HuH-7.5 (cell line): ENCODE measurements at places on chromosomes 16 and 17.

DNA sequence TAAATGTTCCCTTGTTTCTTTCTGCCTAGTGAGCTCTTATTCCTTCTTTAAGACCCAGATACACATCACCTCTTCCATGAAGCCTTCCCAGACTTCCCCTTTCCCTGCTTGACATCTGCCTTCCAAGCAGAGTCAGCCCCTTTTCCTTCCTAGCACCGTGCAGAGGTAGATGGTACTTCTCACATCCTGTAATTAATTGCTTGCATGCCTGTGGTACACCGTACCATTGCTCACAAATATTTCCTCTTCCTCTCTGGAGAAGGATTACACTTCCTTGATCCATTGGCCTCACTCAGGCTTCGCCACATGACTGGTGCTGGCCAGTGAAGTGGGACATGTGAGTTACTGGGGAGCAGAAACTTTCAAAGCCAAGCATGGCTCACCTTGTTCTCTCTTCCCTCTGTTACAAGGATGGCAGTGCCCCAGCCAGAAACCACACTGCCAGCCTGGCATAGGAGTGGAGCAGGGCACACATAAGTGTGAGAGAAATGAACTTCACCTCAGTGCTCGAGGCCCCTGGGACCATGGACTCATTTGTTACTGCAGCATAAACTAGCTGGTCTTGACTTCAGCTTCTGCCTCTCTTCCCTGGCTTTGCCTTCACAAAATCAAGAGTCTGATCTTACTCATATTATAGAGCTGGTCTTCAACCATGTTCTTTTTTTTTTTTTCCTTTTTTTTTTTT lies 44.0 kb downstream of the SOST start:
- no peak for DNase-seq

GRCh38 chr17:5587438-5588032 lies 3.2 kb upstream of the NLRP1 start:
- DNase-seq = peak; percentile 41

GRCh38 chr16:48287239-48287638 lies 39.9 kb upstream of the ABCC11 start:
- no peak for DNase-seq

DNA sequence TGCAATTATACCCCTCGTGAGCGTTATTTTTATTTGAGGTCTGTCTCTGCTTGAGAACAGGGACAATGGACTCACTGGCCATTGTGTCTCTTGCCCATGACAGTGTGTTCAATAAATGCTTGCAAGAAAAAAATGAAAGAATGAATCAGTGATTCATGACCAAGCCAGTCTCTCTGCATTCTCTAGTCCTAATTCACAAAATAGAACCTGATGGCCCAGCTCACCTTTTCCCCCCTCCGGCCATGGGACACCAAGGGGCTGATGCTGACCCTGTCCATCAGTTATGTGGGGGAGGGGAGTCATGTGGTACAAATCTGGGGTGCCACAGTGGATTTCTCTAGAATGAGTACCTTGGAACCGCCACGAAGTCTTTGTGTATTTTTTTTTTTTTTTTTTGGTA lies 38.2 kb downstream of the CCDC42 start:
- DNase-seq = no peak

DNA sequence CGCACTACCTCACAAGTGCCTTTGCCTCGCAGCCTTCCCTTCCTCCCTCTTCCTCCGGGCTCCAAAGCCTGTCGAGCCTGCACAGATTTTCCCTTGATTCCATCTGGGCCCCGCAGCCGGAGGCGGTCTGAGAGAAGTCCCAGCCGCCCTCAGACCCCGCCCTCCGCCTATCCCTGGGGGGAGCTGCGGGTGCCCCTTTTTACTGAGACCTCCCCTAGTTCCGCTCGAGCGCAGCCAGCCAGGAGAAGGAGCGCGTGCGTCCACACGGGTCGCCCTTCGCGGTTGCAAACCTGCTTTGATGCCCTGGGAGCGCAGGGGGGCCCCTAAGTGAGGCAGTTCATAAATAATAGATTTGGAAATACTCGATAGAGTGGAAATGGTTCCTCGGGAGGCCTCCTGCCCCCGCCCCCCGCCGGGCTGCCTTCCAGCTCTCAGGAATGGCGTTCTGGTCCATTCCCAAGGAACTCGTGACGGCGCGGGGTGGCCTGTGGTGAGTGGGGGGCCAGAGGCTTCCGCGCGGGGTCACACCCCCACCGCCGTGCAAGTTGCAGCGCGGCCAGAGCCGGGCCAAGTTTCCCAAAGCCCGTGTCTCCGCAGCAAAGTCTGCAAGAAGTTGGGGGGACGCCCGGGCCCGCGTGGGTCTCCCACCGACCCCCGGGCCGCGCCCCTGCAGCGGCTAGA lies 610 bp downstream of the C16orf74 start:
- DNase-seq = peak; percentile 58

GRCh38 chr17:78374189-78374588 lies 4.3 kb upstream of the PGS1 start:
- no peak for DNase-seq

DNA sequence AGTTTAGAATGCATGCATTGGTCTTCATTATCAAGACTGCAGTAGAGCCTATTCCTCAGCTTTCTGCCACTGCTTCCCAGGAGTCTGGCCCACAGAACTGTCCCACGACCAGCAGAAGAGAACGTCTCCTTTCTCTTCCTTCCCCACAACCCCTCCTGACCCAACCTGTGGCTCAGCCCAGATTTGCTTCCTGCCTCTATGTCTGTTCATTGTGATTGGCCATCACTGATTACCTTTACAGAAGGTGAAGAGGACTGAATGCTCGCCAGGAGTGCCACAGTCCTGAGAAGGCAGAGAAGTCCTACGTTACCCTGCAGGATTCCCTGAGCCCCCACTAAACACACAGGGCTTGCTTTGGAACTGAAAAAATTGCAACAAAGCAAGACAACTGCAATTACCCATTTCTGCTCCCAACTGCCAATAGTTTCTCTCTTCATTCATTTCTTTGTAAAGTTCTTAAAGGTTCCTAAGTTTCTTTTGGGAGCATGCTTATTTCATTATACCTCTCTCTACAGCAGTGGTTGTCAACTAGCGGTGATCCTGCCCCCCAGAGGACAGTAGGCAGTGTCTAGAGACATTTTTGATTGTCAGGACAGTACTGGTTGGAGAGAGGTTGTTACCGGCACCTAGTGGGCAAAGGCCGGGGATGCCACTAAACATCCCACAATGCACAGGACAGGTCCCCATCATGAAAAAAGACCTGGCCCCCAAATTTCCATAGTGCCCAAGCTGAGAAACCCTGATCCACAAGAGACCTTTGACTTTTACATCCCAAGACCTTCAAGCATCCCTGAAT lies 4.5 kb upstream of the NAT9 start:
- peak; percentile 75 for DNase-seq

- no peak for DNase-seq
These were observed 332.3 kb downstream of the CPPED1 start for GRCh38 chr16:12471383-12471782.

DNA sequence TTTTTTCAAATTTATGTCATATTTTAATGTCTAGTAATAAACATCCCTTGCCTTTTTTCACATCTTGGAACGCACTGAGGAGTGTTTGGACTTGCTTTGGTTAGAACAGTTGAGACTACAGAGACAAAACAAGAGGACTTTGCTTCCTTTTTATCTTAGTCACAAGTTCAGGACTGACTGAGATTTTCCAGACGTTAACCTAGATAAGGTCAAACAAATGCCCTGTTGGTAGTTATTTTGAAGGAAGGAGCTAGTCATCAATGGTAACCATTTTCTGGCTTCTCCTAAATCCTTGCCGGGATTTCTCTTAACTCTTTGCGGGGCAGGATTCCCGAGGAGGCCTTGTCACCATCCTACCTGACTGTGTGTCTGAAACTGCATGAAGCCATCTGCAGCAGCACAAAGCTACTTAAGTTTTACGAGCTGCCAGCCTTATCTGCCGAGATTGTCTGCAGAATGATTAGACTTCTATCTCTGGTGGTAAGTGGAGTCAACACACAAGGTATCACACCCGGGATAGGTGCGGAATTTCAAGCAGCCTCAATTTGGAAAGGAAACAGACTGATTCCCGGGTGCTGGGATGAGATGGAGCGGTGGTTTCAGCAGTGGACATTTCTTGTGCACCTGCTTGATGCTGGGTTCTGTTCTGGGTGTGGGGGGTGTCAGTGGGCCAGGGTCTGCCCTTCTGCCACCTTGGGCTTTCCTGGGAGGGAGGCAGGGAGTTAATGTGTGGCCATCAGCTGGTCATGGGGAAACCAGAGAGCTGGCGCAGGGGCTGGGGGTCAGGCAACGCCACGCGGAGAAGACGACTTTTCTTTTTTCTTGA lies 48.3 kb downstream of the RNF213 start:
- no peak for DNase-seq
